Inflammatory macrophage (primary cell): ENCODE measurements at places on chromosomes 4 and X.
A peak's percentile ranks its signal among the peaks of the same experiment; 100 is the strongest.

DNA sequence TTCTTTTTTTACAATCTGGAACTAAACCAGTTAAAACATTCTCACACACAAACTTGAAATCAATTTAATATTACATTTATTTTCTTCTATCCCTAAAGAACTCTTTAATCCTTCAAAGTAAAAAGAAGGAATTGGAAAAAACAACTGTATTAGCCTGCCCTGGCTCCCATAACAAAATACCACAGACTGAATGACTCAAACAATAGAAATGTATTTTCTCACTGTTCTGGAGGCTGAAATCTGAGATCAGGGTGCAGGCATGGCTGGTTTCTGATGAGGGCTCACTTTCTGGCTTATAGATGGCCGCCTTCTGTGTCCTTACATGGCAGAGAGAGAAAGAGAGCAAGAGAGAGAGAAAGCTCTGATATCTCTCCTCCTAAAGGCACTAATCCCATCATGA lies 149.4 kb downstream of the PDGFRA start:
- no peak for DNase-seq

DNA sequence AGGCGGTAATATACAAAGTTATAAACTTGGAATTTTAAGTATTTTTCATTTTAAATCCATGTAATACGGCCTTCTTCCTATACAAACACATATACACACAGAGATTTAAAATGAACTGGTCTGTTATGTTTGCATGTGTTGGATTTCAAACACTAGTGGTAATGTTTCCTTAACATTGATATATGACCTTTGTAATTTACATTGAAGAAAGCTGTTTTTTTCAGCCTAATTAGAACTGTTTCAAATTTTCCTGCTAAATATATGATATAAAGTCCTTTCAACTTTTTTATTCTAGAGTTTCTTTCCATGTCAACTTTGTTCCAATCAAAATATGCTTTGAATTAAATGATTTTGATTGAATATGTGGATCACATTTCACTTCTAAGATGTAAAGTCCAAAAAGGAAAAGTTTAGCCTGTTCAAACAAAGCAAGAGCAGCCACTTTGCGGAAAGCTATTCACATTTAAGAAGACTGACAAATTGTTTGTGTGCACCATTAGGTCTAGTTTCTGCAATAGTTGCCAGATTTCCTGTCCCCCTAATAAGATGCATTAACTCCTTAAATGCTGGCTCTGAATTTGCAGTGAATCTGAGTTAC lies 226.0 kb upstream of the MAB21L2 start:
- DNase-seq = no peak

- DNase-seq = no peak
Observed at GRCh38 chr4:173247321-173247720, 78.7 kb downstream of the GALNT7 start.

GRCh38 chr4:39102297-39102696 lies 40.3 kb downstream of the KLHL5 start:
- DNase-seq = no peak

DNA sequence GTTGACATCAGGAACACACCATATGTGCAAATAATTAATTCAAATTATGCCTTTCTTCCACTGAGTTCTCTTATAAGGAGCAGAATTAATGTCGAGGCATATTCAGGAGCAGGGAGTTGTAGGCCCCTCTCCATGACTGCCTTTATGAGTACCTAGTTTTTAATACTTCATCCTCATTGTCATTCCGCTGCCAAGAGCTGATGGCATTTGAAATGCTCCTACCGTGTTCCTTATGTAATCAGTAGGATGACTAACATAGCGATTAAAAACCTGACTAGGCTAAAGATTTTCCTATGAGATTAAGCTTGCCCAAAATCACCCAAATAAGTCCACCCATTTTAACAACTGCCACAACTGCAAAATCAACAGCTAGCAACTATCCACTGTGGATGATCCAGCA lies 220.6 kb downstream of the DHX15 start:
- no peak for DNase-seq

DNA sequence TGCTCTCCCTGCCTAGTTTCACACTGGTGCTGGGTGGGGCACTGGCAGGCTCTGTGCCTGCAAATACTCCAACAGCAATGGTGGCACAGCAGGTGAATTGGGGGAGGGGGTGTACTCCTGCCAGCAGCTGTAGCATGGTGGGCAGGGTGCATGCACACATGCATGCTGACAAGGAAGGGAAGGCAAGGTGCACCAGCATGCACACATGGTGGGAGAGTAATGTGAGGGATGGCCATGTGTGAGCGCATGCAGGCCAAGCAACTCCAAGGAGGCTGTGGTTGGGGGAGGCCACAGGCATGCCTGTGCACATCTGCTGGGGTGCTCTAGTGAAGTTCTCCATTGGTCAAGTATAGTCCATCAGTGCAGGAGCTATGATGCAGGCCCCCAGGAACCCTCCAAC lies 54.5 kb upstream of the INPP4B start:
- DNase-seq = no peak

GRCh38 chr4:17057035-17057434 lies 158.6 kb upstream of the LDB2 start:
- no peak for DNase-seq

- DNase-seq = no peak
Observed at GRCh38 chrX:130725519-130725918, 177.5 kb downstream of the ENOX2 start.

GRCh38 chrX:38816155-38816554 lies 14.9 kb downstream of the MID1IP1 start:
- DNase-seq = no peak

DNA sequence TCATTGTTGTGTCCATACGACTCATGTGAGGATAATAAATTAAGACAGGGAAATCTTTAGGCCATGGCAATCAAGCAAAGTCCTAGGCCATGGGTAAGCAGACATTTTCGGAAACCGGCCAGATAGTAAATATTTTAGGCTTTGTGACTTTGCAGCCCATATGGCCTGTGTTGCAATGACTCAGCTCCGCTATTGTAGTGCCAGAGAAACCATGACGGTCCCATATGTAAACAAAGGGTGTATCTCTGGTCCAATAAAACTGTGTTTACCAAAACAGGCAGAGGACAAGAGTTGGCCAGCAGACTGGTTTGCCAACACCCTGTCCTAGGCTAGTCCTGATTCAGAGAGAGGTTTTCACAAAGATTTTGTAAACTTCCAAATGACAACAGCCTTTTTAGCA lies 5.0 kb downstream of the FAM114A1 start:
- no peak for DNase-seq

- no peak for DNase-seq
Observed at GRCh38 chr4:139641218-139641617, 24.4 kb upstream of the MGST2 start.

DNA sequence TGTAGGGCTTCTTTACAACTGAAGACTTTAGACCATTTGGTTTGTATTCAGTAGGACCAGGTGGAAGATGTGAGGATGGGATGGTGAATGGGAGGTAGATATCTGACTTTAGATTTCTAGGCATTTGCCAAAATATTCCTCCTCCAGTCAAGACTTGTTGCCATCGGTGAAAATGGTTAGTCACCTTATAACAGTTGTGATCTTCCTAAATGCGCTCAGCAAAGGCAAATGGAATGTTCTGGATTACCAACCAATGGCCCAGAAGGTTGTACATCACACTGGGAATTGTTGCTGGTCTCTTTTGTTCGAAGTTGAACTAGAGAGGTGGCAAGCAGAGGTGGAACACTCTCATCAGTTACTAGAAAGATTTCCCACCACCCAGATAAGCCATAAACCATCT lies 33.9 kb downstream of the TMSB4X start:
- no peak for DNase-seq

GRCh38 chr4:76745240-76745639 lies 152.7 kb downstream of the SOWAHB start:
- peak; percentile 35 for DNase-seq

- DNase-seq = no peak
Observed at GRCh38 chr4:153413842-153414241, 52.3 kb upstream of the TMEM131L start.

DNA sequence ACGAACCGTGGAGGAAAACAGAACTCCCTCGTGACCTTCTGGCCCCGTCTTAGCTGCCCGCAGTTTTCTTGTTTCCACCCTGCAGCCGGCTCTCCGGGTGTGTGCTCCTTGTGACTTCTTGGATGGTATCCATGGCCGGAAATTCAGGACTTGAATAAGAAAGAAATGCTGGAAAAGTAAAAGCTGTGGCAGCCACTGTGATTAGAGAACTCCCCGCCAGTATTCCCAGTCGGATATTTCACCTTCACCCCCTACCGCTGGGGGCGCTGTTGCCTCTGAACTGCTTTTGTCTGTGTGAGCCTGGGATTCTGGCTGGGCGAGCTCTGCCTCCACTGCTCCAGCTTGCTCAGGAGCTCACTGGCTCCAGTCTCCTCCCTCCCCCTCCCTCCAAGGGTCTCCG lies 41.5 kb upstream of the CYP4V2 start:
- DNase-seq = no peak

- no peak for DNase-seq
Observed at GRCh38 chr4:60812811-60813210, 387.3 kb upstream of the ADGRL3 start.

GRCh38 chrX:124098089-124098488 lies 136.6 kb downstream of the STAG2 start:
- no peak for DNase-seq

DNA sequence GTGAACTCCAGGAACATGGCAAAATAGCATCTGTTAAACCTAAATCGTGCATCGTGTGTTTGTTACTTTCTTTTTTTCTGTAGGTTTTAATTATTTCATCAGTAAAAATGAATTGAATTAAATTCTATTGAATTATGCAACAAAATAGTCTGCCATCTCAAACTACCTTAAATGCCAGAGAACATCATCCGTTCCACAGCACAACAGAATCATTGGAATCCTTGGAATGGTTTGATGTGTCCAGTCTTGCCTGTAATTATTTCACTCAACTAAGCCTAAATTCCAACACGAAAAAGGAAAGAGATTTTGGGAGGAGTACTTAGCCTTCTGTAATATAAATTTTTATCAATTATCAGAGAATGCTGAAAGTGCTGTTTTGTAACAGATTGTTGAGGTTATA lies 17.1 kb upstream of the SLC7A11 start:
- DNase-seq = no peak

DNA sequence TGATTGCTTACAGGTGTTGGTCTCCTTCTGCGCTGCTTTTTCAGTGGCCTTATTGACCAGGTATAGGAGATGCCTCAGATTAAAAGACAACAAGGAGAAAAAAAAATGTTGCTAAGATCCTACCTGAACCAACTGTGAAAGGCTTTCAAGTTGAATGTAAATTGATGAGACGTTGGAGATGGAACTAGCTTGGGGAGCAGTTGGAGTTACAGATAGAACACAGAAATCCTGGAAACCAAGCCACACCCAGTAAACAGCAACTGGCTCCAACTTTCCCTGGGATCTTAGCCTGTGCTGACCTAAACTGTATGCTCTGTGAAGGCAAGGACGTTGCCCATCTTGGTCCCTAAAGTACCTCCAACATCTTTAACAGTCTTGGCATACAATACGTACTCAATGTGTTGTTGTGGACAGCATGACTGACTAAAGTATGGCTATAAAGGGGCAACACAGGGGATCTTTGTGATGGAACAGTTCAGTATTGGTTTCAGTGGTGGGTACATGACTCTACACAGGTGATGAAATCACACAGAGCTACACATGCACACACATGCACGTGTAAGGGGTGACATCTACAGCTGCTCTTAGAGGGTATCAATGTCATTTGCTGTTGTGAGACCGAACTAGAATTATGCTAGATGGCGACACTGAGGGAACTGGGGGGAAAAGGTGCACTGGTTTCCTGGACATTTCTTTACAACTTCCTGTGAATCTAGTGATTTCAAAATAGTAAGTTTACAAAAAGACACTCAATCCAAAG lies 22.3 kb downstream of the GAB3 start:
- no peak for DNase-seq

GRCh38 chr4:136653640-136654406 lies 878.5 kb downstream of the PCDH18 start:
- no peak for DNase-seq

- DNase-seq = no peak
Observed at GRCh38 chr4:52791936-52792335, 40.7 kb upstream of the ERVMER34-1 start.

- no peak for DNase-seq
Observed at GRCh38 chr4:10891866-10892265, 207.3 kb upstream of the CLNK start.

- DNase-seq = no peak
Observed at GRCh38 chr4:145277011-145277410, 96.6 kb upstream of the OTUD4 start.
